ENCODE measurements at places on chromosomes 3 and 15.
A peak's percentile ranks its signal among the peaks of the same experiment; 100 is the strongest.

DNA sequence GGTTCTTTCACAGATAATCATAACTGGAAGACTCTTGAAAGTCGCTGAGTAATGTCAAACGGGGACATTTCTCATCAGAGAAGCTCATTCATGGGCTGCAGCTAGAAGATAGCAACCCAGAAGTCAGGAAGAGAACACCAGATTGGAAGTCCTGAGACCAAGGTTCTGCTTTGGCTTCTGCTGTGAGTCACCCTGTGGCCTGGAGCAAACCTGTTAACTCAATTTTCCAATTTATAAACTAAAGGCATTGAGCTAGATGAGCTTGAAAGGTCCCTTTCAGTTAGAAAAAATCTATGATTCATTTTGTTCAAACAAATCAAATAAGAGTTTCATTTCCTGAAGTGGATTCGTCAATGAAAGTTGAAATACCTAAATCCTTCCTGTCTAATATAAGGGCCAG is 402.2 kb downstream of the EPHB1 start:
- no peak for DNase-seq

DNA sequence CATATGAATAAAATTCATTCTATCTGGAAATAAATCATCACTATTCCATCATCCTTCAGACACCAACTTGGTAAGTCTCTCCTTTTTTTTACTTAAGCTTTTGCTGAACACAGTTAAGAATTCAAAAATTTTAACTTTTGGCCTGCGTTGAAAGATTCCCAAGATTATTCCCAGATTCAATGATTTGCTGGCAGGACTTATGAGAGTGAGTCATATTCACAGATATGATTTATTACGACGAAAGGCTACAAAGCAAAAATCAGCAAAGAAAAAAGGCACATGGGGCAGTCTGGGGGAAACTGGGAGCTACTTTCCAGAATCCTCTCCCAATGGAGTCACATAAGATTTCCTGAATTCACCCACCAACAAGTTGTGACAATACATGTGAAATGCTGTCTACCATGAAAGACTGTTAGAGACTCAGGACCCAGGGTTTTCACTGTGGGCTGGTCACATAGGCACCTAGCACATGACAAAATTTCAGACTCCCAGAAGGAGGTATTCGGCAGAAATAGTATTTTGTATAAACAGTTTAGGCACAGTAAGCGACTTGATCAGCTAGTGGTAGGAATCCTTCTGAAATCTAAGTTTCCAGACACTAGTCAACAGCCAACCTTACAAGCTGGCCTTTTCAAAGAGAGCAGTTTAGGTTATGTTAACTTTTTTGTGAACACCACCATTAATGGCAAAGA is 82.1 kb downstream of the DLG1 start:
- no peak for DNase-seq

GRCh38 chr15:79874242-79874641 is 22.6 kb downstream of the MTHFS start:
- no peak for DNase-seq

DNA sequence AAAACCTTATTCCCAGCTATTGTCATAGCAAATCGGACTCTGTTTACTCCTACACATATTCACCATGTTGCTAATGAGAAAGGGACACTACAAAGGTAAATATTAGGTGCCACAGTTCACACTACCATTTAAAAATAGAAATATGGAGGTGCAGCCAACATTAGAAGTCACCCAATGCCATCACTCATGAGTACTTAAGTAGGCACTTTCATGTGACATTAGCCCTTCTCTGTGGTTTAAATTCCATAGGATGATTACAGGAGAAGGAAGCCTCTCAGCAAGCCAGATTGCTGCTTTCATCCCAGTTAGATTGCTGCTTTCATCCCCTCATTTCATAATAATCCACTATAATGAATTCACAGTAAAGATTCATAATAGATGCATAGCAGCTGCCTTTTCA is 376.8 kb upstream of the ALCAM start:
- no peak for DNase-seq

DNA sequence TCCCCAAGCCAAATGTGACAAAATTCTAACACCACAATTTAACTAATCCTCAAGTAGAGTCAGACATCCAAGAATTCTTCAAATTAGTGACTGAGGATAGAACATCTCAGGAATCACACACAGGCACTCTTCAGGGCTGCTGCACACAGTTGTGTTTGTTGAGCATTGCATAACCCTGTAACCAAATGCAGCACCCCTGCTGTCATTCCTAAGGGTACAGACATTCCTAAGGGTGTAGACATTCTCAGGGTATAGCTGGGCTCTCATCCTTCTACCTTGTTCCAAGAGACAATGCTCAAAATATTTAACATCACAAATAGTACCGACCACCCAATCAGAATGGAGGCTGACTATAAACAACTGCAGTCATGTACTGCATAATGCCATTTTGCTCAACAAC is 107.1 kb upstream of the UBE2E2 start:
- DNase-seq, result no peak

- peak; percentile 54 for DNase-seq
Measured at GRCh38 chr3:178083906-178084866, 452.1 kb upstream of the KCNMB2 start.

DNA sequence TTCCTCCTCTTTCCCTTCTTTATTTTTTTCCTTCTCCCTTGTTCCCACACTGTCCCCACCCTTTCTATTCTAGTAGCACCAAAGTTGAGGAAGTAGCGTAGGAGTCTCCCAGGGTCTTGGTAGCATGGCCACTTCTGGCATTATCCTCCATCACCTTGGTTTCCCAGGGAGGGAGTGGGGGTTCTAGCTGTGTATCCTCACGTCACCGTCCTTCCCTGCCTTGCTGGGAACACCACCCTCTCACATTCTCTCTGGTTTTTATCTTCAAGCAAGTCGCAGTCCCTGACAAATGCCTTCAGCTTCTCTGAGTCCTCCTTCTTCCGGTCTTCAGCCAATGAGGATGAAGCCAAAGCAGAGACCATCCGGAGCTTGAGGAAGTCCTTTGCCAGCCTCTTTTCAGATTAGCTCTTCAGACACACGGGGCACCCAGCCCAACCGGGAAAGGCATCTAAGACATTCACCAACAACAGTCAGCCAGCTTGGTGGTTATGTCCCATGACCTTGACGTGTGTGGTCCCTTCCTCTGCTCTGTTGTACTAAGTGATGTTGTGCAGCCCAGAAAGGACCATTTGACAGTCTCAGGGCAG is 31.6 kb upstream of the TIMP4 start:
- no peak for DNase-seq

GRCh38 chr3:140370686-140371085 is 307.2 kb upstream of the TRIM42 start:
- no peak for DNase-seq

- DNase-seq, result no peak
Measured at GRCh38 chr3:94303266-94303665, 240.4 kb downstream of the NSUN3 start.

GRCh38 chr15:96264351-96264798 is 66.1 kb upstream of the NR2F2 start:
- no peak for DNase-seq

GRCh38 chr3:129723558-129724324 is 117.3 kb upstream of the PLXND1 start:
- DNase-seq, result no peak

- DNase-seq, result no peak
Measured at GRCh38 chr3:188125076-188125475, 28.9 kb upstream of the LPP start.

- no peak for DNase-seq
Measured at GRCh38 chr3:40720863-40721262, 196.1 kb downstream of the ZNF621 start.

DNA sequence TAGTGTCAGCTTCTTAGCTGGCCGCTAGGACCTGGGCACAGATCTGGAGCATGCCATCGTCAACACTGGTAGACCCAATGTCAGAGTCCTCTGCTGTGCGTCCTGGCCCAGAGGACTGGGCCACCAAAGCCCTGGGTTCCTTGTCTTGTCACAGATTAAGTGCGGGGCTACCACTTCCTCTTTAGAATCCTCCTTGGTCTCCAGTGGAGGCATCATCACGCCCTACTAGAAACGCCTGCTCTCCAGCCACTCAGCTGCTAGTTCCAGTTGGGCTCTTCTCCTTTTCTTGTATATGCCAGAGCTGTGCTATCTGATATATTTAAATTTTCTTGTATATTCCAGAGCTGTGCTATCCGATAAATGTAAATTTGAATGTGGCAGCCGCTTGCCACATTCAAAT is 11.2 kb downstream of the PPCDC start:
- no peak for DNase-seq

DNA sequence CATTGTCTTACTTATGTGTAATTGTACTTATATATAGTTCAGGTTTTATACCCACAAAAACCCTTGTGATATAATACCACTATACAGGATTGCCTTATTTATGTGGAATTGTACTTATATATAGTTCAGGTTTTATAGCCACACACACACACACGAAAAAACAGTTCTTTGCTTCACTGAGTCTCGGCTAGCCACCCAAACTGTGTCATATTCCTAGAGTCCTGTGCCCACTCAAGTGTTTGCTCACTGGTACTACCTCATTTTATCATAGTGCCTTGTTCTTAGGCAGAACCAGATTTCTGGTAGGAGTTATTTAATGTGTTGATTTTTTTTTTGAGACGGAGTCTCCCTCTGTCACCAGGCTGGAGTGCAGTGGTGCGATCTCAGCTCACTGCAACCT is 12.5 kb downstream of the RASA2 start:
- DNase-seq, result no peak

DNA sequence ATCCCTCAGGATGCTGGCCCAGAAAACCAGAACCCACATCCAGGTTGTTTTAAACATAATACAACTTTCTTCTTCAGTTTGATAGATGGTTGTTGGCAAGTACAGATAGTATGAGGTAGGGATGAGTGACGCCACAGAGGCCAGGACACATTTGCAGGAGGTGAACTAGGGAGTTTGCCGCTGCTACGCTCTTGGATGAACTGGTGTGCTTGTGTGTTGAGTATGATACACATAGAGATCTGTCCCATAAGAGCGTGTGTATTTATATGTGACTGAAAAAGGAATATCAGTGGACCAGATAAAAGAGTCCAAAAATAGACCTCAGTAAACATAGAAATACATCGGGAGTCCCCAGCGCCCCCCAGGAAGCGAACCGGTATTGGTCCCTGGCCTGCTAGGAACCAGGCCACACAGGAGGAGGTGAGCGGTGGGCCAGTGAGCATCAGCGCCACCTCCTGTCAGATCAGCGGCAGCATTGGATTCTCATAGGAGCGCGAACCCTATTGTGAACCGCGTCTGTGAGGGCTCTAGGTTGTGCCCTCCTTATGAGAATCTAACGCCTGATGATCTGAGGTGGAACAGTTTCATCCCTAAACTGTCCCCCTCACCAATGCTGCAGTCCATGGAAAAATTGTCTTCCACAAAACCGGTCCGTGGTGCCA is 98.1 kb downstream of the LRRK1 start:
- DNase-seq, result no peak

GRCh38 chr15:23690015-23690414 is 2.9 kb upstream of the NDN start:
- no peak for DNase-seq

DNA sequence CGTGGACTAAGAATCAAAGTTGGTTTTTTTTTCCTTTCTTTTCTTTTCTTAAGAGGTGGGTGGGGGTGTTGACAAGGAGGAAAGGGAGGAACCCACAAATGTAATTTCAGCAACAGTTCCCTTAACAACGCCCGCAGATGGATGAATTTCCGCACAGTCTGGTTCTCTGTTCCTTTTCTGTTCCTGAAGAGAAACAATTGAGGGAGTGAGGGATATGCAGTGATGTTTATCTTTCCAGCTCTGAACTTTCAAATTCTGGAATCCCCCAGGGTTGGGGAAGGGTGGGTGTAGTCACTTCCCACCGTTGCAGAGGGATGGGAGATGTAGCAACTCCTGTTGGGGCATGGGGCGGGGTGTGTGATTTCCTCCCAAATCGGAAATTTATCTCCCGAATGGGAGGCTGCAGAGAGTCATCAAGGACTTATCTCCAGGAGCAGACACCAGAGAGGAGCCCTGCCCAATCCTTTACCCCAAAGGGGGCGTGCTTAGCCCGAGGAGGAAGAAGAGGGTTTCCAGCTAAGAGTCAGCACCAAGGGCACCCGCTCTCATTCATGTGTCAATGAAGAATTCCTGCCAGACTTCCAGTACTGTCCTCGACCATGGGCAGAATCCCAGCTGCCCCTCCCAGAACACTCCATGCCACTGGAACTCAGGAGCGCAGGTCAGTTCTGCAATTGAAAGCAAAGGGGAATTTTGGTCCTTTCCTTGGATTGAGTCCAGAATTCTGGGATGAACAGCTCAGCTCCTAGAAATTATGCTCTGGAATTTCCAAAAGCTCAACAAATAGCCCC is 35.0 kb upstream of the CFAP161 start:
- no peak for DNase-seq

GRCh38 chr15:95603802-95604201 is 726.7 kb upstream of the NR2F2 start:
- DNase-seq, result no peak

GRCh38 chr3:192188218-192188835 is 539.0 kb downstream of the FGF12 start:
- DNase-seq, result no peak

- DNase-seq, result no peak
Measured at GRCh38 chr3:149004622-149005021, 13.3 kb downstream of the GYG1 start.

GRCh38 chr3:122313281-122313680 is 11.8 kb upstream of the CSTA start:
- DNase-seq, result no peak

DNA sequence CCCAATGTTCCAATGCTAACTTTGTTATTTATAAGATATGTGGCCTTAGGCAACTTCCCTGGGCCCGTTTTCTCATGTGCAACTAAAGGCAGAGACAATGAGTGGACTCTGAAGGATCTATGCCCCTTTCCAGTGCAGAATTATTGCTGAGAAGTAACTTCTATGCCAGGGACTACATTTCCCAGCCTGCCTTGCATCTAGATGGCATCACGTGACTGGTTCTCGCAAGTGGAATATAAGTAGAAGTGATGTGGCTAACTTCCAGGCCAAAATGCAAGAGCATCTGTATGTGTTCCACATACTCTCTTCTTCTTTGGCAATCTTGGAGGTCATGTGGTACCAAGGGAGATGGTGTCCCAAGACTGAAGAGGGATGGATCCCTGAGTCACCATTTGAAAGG is 674.4 kb downstream of the NTRK3 start:
- no peak for DNase-seq

GRCh38 chr3:56667973-56668579 is 15.0 kb downstream of the TASOR start:
- DNase-seq, result no peak

GRCh38 chr3:185884641-185885040 is 53.2 kb downstream of the TRA2B start:
- no peak for DNase-seq

- DNase-seq, result no peak
Measured at GRCh38 chr15:49923671-49924070, 195.4 kb downstream of the ATP8B4 start.

Measured in NCI-H1436 (cell line).